ENCODE measurements at places on chromosomes 1 and 21. TPM values are rescaled to one million over a fixed set of nuclear protein-coding genes. Genes with fewer than 3 reads are reported as not detected.

- peaks cover 3% of the 10 kb centered on the region for H3K4me1 ChIP-seq
- DNase-seq = no peak
- no peak overlapping the region for H3K4me3 ChIP-seq
Measured at GRCh38 chr1:245054507-245055270, 100.1 kb upstream of the KIF26B start.

GRCh38 chr1:119359730-119360129 lies 8.9 kb upstream of the HAO2 start:
- H3K36me3 ChIP-seq = no peaks in the 10 kb centered on the region
- no peaks in the 10 kb centered on the region for H3K27me3 ChIP-seq
- no peak for DNase-seq
- no peak overlapping the region for H3K4me3 ChIP-seq
- no peak overlapping the region for H3K27ac ChIP-seq

HFM1 gene
- 0.39 TPM for polyA plus RNA-seq

SLFNL1 gene
- 0.18 TPM for polyA plus RNA-seq

Measured in hepatocyte (in vitro differentiated cells).